ENCODE measurements at places on chromosomes 11 and 22. TPM values are rescaled to one million over a fixed set of nuclear protein-coding genes. Genes with fewer than 3 reads are reported as not detected.

DNA sequence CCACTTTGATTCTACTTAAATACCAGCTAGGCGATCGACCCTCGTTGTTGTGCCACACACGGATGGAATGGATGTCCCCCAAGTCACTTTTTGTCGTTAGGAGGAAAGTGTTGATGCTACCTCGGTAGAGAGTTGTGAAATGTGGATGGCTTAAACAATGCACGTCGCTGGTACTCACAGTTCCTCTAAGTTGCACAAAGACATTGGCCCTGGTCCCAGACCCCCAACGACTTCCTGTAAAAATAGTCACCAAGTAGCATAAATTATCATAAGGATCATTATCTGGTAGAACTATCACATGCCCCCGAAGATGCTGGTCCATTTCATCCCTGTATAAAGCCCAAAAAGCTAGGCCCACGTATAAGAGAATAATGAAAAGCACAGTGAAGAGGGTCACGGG, 3.8 kb downstream of the PKDREJ start:
- DNase-seq = no peak

DNA sequence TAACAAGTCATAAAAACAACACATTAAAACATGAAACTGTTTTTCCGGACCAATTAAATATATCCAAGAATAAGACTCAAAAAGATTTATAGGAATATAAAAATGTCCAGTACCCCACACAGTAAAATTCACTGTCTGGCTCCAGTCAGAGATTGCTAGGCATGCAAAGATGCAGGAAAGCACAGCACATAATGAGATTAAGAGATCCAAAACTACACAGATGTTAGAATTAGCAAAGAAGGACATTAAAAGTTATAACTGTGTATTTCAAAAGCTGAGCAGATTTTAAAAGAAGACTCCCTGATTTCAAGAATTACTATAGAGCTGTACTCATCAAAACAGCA, 13.6 kb downstream of the LRRC75B start:
- DNase-seq = no peak

GRCh38 chr11:68266121-68266891, 5.5 kb downstream of the C11orf24 start:
- DNase-seq = no peak

- no peak for DNase-seq
Measured at GRCh38 chr11:120354068-120354467, 17.9 kb downstream of the ARHGEF12 start.

DNA sequence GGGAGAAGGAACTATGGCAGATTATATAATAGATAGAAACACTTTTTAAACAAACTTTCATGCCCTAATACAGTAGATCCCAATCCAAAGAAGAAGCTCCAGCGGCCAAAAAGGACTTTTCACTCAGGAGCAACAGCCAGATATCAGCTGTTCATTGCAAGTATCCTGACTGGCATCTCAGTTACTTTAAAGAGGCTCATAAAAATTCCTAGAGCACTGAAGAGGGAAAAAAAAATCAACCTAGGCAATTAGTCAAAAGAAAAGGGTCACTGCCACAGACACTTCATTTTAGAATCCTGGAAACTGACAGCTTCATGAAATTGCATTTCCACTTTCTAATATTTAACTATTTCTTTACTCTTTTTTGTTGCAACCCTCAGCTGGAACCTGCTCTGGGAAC, 170.6 kb upstream of the SOX6 start:
- DNase-seq = no peak

GRCh38 chr11:23991165-23991539, 505.7 kb upstream of the LUZP2 start:
- peak; percentile 65 for DNase-seq

DNA sequence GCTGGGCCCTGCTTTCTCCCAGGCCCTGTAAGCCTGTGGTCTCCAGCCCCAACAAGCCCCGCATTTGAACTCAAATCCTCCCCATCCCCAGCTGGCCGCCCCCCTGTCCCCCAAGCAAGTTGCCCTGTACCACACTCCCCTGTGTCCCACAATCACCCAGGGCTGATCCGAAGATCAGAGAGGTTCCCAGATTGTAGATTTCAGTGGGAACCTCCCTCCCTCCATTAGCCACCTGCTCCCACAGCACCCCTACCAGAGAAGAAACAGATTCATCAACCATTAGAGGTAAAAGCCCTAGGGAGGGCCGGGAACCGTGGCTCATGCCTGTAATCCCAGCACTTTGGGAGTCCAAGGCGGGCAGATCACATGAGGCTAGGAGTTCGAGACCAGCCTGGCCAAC, 107.5 kb downstream of the FEZ1 start:
- DNase-seq = no peak

DNA sequence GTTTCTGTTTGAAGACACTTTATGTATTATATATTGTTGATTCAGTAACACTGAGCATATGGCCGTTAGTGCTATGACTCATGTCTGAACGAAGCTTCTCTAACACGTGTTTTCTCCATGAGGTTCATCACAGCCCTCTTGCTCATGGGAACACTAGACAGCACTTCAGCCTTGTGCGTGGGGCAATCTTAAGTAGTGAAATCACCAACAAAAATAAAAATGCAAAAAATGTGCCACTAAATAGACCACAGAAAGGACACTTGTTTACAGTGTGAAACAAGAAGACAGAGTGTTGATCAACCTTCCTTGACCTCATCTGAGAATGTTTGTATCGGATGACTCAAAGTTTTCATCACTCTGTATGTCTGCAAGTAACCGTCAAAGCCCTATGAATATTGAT, 94.5 kb downstream of the FDX1 start:
- peak; percentile 35 for DNase-seq

DNA sequence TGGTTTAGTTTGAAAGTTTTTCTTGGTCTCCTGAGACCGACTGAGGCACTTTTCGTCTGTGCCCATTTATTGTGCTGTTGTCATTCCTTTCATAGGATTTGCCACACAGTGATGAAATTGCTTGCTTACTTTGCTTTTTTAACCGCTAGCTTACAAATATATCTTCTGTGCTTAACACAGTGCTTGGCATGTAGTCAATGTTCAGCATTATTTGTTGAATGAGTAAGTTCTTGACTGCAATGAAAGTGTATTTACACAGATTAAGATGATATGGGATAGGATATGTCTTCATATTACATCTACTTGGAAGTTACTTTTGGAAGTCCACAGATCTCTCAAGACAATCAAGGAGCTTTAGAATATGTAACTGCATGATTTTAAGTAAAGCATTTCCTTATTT, 91.2 kb downstream of the GRIA4 start:
- DNase-seq = no peak

DNA sequence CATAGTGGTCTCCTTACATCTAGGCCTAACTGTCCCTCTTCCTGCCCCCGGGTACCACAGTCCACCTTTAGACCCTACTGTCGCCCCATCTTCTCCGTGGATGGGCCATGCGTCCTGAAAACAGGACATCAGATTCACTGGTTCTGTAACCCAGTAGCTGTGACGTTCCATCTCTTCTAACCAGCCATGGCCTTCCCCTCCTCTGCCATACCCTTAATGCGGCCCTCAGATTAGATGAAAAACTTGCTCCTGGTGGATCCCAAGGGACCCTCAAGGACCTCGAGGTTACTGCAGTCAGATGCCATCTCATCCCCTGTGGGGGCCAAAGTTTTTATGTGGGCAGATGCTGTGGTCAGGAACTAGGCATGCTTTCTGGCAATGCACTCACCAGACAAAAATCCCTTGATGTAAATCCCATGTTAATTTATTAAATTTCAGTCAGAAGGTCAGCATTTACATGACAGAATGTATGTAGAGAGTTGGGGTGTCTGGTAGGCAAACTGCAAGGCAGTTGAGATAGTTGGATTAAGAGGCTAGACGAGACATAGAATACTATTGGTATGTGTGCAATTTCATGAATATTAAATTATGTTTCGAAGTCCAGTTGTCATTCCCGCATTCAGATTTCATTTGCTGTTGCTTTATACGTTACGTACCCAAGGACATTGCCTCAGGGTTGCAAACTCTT, 64.3 kb downstream of the WNT11 start:
- DNase-seq = no peak

DNA sequence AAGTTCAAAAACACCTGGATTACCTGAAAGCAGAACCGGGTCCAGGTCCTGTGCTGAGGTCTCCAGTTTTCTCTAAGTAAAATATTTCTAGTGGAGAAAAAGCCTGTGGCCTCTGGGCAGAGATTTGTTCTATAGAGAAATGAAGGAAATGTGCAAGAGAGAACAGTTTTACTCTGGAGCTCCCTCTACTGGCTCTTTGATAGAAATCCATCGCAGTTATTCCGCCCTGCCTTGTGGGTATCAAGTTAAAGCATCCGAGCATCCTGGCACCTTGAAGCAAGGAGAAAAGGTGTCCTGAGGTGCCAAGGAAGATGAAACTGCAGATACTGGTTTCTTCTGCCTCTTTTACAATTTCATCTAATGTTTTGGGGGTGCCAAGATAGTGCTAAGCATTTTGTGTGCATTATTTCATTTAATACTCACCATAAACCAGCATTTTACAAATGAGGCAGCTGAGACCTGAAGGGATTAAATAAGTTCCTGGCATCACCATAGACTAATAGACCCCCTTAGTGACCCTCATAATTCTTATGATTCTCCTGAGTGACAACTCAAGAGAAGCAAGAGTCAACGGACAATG, 113.1 kb upstream of the HSD17B12 start:
- peak; percentile 70 for DNase-seq

GRCh38 chr11:30282289-30282631, 40.6 kb upstream of the ARL14EP start:
- no peak for DNase-seq

DNA sequence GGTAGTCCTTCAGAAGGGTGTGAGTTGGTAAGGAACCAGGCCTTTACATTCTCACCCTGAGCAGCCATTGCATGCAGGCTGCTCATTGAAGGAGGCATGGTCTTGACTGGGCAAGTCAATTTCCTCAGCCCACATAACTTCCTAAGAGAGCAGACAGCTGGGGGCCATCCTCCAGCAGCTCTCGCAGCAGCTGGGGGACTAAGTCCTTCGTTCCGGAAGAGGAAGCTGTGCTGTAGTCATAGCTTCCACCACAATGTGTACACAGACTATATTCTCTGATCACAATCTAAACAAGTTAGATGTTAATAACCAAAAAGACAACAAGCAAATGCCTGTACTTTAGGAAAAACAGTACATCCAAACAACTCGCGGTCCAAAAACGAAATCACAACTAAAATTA, 30.1 kb upstream of the MPPED1 start:
- no peak for DNase-seq

DNA sequence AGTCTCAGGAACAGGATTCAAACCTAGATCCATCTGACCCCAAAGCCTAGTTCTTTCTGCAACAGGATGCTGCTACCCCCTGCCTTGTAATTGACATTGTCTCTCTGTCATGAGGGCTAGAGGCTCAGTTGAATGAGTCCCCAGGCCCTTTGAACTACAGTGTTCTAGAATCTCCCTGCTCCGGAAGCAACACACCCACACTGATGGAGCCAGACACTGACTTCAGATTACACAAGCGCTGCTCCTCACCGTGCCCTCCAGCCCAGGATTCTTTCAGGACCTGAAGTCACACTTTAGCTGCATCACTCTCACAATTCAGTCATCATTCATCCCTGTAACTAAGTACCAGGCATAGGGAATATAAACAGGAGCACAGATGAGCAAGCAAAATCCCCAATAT, 69.6 kb downstream of the RAB30 start:
- peak; percentile 31 for DNase-seq

DNA sequence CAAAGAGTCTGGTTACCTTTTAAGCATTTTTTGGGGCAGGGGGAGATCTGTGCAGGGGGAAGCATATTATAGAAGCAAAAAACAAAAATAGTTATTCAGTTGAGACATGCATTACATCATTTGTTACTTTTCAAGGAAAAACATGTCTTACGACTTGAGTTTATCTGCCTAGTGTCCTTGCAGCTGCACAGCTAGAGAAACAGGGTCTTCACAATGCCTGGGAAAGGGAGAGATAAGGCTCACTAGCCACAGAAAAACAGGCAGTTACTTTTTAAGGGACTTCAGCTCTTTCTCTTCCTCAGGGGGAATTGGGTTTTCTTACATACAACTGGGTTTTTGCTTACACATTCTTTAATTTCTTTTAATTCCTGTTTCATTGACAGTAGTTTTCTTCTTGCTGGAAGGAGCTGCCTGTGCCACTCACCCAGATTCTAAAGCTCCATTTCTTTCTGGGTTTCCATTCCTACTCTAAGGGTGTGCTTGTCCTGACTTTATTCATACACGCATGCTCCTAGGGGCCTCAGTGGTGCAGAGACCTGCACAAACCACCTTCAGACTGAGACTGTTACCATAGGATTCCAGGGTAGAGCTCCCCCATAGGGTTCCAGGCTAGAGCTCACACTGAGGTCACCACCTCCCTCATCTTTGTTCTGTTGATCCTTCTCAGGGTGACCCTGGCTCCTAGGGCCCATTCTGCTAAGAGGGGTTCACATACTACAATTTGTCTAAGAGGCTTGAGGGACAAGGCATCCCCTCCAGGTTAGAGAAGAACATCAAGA, 14.7 kb upstream of the UBQLNL start:
- DNase-seq = no peak

Gene B3GAT1
- total RNA-seq = not detected

Gene CHST1
- total RNA-seq = 0.82 TPM

Gene RASSF10
- not detected for total RNA-seq

Gene WNT11
- not detected for total RNA-seq

Gene ANGPTL5
- 0.09 TPM for total RNA-seq

Gene SNX32
- total RNA-seq = 1.6 TPM

Gene NPAS4
- not detected for total RNA-seq
